GM04503 (cell line): ENCODE measurements at places on chromosomes 3 and 15.

GRCh38 chr3:127747066-127747465, 74.3 kb downstream of the ABTB1 start:
- no peak for DNase-seq

DNA sequence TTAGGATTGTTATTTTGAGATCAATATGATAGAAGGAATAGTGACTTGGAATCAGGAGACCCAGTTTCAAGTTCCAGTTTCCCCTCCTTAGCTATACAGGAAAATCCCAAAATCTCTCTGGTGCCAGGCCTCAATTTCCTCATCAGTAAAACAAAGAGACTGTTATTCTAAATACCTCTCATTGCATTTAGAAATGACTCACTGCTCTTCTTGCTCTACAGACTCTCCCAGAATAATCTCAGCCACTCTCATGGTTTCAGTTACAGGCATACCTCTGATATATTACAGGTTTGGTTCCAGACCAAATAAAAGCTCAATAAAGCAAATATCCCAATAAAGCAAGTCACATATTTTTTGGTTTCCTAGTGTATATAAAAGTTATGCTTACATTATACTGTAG, 28.3 kb downstream of the IMPG2 start:
- no peak for DNase-seq

GRCh38 chr15:87589134-87589533, 667.4 kb downstream of the NTRK3 start:
- no peak for DNase-seq

DNA sequence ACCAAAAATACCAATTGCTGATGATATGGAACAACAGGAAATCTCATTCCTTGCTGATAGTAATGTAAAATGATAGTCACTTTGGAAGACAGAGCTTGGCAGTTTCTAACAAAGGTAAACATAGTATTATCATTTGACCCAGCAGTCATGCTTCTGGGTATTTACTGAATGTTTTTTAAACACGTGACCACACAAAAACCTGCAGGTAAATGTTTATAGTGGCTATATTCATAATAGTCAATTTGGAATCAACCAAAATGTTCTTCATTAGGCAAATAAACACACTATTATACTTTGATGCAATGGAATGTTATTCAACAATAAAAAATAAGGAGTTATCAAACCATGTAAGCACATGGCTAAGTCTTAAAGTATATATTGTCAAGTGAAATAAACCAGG, 24.1 kb upstream of the GOLGA8A start:
- DNase-seq, result no peak

DNA sequence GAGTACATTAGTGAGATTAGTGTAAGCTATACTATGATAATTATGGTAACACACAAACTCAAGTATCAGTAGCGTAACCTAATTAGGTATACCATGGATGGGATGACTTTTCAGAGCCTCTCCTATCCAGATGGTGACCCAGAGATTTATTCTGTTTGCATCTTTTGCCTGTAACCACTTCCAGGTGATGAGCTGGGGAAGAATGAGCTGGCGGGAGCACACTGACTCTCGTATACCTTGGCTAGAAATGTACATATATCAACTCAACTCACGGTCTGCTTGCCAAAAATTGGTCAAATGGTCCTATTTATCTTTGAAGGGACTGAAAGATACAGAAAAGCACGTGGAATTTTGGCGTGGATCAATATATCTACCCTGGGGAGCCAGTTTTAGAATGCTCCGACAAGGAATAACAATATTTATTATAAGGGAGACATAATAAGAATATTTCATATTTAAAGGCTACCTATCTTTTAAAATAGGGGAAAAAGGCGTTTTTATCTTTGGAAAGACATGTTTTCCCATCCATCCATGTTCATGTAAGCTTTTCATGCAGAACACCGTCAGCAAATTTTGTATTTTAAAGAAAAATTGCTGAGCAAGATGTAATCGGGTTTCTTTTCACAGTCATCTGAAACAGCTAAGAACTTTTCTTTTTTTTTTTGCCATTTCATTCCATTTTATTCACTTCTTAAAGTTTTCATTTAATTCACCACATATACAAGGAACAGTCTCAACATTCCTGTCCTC, 502.6 kb upstream of the CBLB start:
- DNase-seq, result no peak

GRCh38 chr3:133576169-133576568, 2.7 kb downstream of the CDV3 start:
- no peak for DNase-seq

DNA sequence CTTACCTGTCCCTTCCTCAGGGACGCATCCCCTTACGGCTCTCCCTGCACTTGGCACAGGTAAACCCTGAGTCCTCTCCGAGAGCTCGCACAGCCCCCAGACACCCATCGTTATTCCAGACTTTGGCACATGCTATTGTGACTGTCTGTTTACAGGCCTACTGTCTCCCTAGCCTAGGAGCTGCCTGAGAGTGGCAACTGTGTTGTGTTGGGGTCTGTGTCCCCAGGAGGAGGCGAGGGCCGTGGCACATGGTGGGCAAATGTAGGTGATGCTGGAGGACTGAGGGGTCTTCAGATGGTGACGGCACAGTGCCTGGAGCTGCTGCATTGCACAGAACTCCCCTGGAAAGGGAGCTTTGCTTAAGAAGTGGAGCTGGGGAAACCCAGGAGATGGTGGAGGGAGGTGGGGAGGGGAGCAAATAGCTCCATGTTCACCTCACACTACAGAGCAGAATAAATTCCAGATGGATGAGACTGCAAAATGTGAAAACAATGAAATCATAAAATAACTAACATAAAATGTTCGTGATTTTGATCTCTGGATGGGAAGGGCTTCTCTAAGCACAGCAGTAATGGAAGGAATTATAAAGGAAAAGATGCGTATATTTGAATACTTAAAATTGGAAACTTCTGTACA, 96.5 kb downstream of the SMAD6 start:
- DNase-seq, result no peak

- DNase-seq, result no peak
These were observed 137.9 kb downstream of the XXYLT1 start for GRCh38 chr3:195133013-195133412.

DNA sequence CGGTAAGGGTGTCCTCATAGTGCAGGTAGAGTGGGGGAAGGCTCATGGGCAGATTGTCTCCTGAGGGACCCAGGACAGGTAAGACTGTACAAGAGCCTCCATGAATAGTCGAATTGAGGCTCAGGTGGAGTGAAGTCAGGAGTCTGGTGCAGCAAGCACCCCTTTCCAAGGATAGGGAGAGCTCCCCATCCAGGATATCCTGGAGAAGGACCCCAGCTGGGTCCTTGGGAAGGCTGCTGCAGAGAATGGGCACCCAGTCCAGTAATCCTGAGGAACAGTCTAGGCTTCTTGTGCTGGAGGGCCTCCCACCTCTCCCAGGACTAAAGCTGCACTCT, 592 bp downstream of the DUOXA2 start:
- DNase-seq, result no peak

DNA sequence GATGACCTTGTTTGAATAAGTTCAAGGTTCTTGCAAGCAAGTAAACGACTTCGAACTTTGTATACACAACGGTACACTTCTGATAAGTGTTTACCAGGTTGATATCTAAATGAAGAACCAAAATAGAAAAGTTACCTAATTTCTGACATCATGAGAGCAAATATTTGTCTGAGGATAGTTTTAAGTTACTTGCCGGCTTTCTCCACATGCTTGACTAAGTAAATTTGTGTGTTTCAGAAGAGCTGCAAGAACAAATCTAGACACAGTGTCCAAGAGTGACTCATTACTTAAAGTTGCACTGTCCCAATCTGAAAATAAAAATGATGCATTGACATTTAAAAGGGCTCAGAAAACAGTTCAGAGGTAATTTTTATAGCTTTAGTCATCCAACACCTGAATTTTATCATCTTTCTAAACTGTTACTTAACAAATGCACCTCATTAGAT, 115.1 kb downstream of the HERC1 start:
- DNase-seq, result peak; percentile 73

DNA sequence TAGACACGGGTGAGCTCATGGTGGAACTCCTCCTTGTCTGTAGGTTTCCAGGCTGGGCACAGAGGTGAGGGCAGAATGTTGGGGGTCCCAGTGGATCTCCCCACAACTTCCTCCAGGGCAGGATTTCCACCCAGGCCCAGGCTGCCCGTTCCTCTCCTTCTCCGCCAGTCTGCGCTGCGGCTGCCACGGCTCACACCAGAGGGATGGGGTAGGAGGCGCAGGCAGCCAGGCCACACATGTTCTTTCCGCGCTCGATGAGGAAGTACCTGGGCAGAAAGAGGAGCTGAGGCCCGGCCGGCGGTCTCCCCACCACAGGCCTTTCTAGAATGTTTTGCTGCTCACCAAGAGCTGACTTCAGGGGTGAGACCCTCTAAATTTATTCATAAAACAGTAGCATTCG, 22.9 kb downstream of the CTSH start:
- no peak for DNase-seq

DNA sequence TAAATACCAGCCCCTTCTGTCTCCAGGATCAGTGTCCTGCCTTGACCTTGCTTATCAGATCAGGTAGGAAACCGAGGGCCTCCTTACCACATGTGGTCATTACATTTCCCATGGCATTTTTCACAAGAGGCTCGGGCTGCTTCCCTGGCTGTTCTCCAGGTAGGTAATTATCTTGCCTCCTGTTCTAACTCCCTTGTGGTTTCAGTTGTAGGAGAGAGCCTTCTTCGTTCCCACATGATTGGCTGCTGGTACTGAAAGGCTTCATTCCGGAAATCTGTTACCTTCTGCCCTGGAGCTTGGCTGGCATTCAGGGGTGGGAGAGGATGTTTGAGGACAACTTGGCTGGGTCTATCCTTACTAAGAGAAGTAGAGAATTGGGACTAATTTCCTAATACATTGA, 46.8 kb upstream of the RORA start:
- DNase-seq, result no peak

DNA sequence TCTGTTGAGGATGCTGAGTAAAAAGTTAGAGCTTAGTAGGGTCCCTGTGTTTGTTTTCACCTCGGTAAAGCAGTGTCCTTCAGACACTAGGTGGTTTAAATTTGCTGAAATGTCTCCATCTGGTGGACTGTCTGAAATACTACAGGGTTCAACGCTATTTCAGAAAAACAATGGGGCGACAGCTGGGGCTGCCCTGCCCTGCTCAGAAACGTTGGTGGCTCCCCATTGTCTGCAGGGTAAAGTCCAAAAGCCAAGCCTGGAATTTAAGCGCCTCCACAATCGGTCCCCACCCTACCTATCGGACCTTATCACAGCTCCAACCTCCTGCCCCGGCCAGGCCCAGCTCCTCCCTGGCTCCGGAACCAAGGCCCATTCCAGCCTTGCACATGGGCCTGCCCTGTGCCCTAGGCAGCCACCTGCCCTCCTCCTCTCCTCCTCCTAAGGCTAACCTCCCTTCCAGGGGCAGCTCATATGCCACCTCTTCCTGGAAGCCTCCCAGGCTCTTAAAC, 4.3 kb upstream of the TSEN2 start:
- DNase-seq, result no peak

DNA sequence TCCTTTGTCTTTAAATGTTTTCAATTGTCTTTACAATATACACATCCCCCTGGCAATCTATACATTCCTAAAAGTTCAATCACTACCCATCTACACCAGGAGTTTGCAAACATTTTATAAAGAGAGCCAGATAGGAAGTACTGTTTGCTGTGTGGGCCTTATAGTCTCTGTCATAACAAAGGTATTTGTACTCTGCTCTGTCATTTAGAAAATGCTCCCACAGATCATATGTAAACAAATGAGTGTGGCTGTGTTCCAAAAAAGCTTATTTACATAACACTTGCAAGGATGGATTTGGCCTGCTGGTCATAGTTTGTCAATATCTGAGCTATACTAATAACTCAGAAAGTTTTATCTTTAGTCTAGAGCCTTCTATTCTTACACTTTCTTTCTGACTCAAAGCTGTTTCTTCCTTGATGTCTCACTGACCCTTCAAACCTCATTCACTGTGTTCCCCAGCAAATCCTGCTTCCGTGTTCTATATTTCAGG, 511.9 kb downstream of the GBE1 start:
- no peak for DNase-seq

- no peak for DNase-seq
These were observed 271.2 kb upstream of the CTDSPL start for GRCh38 chr3:37590328-37591079.

GRCh38 chr3:146142757-146143156, 18.2 kb downstream of the PLOD2 start:
- DNase-seq, result no peak

- DNase-seq, result no peak
These were observed 107.4 kb upstream of the GRM7 start for GRCh38 chr3:6753536-6753935.

- DNase-seq, result no peak
These were observed 27.5 kb upstream of the DRD3 start for GRCh38 chr3:114206342-114206741.

DNA sequence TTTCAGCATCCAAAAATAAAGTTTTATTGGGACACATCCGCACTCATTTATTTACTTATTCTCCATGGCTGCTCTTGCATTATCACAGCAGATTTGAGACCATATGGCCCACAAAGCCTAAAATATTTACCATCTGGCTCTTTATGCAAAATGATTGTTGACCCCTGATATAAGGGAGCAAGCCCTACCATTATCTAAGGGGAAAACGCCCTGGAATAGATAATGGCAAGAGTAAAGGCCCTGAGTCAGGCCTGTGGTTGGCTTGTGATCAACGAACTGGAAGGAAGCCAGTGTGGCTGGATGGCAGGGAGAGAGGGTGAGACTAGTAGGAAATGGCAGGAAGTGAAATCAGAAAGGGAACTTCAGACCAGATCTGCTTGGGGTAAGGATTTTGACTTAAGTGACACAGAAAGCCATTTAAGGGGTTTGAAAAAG, 24.6 kb upstream of the DMXL2 start:
- DNase-seq, result peak; percentile 28

- DNase-seq, result no peak
These were observed 48.9 kb downstream of the TGFBR2 start for GRCh38 chr3:30655187-30655812.

DNA sequence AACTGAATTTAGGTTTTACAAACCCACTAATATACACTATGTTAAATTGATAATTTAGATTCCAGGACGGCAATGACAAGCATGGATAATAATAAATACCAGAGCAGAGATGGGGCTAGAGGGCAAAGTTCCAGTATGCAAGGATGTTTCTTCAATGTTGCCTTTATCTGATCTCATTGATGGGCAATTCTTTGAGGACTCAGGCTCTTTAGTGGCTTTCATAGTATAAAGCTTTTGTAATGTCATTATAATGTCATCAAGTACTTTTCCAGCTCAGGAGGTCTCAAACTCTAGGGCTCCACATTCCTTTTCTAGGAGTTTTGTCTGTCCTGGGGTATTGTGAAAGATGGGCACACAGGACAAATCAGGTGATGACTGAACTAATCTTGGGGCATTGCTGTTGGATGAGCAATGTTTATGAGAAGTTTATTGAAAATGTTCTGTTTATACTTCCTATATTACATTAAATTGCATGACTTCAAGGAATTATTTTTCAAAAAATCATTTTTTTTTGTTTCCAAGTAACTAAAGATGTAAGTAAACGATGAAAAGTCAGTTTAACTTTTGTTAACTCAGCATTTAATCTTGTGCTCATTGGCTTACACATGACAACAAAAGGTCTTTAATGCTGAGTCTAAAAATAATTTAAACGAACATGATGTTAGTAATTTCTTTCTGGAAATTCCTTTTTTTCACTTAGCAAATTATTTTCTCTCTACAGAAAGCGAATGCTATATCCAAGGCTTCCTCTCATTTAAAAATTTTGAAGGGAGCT, 116.4 kb downstream of the OXSM start:
- no peak for DNase-seq
